ENCODE measurements at places on chromosomes 13 and 19. TPM values are rescaled to one million over a fixed set of nuclear protein-coding genes. Genes with fewer than 3 reads are reported as not detected.
A peak's percentile ranks its signal among the peaks of the same experiment; 100 is the strongest.

KLK1 gene
- 0.41 TPM for total RNA-seq

LILRA6 gene
- total RNA-seq: 1.2 TPM

ZNF43 gene
- 5.1 TPM for total RNA-seq

IFNL2 gene
- not detected for total RNA-seq

LIM2 gene
- total RNA-seq: not detected

ZNF780B gene
- 26.6 TPM for total RNA-seq

C13orf46 gene
- 0.33 TPM for total RNA-seq

DNA sequence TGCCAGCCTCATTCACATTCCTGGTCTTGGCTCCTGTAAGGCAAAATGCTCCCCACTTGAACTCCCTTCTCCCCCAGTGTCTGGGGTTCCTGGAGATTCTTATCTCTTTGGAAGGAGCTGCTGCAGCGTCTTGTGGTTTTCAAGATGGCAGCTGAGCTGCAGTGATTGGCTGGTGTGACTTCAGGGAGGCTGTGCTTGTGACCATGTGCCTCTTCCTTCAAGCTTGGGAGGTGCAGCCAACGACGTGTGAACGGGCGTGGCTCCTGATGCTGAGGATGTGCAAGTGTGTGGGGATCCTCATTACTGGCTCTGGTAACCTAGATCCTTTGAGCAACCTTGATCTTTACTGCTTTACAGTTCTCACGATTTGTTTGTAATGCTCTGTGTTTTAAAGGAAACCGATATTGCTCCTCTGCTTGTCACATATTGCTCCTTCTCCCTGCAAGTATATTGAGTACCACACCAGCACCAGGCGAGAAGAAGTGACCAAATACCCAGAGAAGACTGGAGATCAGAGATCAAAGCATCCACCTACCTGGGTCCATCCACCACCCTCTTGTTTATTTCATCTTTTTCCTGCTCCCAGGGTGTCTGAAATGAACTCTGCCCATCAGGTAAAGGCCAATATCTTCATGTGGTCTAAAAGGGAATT is 208.5 kb downstream of the FGF9 start:
- H3K27me3 ChIP-seq: peaks cover 27% of the 10 kb centered on the region
- H3K4me1 ChIP-seq: no peaks in the 10 kb centered on the region
- no peaks in the 10 kb centered on the region for H3K36me3 ChIP-seq
- no peak overlapping the region for H3K27ac ChIP-seq
- no peak overlapping the region for H3K4me3 ChIP-seq

DNA sequence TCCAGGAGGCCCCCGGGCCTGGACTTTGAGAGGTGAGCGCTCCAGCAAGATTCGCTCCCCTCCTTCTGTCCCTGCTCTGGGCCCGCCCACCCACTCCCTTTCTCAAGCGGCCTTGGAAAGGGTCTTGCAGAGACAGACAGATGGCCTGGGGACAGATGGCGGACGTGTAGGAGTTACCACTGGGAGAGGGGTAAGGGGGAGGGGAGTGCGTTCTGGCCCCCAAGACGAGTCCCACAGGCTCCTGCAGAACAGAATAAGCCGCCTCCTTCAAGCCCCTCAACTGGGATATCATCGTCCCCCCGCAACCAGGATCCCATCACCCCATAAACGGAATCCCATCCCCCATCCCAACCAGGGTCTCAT is 3.6 kb upstream of the TNFAIP8L1 start:
- peak overlapping the region; percentile 56 for H3K27ac ChIP-seq
- no peak for DNase-seq
- peak overlapping the region; percentile 66 for H3K4me3 ChIP-seq

DNA sequence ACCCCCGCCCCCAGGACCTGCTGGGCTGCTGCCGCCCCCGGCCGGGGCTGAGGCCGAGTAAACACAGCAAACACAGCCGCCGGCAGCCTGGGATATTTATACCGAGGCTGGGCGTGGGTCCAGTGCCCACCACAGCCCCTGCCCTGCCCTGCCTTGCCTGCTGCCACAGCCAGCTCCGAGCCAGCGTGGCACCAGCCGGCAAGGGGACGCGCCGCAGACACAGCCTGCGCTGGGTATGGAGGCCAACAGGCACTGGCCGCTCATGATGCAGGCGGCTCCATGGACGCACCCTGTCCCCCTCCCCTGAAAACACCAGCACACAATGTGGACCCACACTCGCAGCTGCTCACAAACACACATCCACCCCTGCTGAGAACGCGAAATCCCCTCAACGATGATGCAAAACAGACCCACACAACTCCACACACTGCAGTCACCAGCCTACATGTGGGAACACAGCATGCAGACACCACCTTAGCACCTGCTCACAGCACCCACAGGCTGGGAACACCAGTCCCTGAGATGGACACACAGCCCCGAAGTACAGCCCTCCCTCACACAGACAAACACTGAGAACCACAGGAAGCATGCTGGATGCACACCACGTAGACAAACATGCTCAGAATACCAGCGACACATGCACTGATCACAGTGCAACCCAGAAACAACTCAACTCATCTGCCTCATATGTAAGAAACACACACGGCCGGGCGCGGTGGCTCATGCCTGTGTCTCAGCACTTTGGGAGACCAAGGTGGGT is 16.2 kb downstream of the CCDC97 start:
- H3K27me3 ChIP-seq: no peaks in the 10 kb centered on the region
- H3K36me3 ChIP-seq: peaks cover 21% of the 10 kb centered on the region
- peaks cover 85% of the 10 kb centered on the region for H3K4me1 ChIP-seq
- H3K4me3 ChIP-seq: peak overlapping the region; percentile 61
- no peak for DNase-seq
- H3K27ac ChIP-seq: peak overlapping the region; percentile 84

GRCh38 chr13:98443800-98444325 is 133.0 kb downstream of the STK24 start:
- no peak for DNase-seq
- peaks cover 46% of the 10 kb centered on the region for H3K36me3 ChIP-seq
- no peaks in the 10 kb centered on the region for H3K27me3 ChIP-seq
- peaks cover 21% of the 10 kb centered on the region for H3K4me1 ChIP-seq

DNA sequence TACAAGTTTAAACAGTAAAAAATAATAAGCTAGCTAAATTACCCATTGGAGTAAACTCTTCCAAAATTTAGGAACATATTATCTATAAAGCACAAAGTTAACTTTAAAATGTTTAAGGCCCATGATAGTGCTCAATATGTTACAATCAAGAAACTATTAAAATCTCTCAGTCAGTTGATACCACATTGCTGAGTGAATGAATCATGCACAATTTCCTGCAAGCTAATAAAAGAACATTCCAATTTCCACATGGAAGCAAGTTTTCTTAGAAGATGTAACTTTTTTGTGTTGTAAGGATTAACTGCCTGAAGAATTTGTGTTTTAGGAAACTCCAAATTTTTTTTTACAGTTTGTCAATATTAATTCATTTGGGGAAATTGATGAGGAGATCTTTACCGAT is 666.6 kb downstream of the SLITRK1 start:
- H3K4me1 ChIP-seq: no peaks in the 10 kb centered on the region
- no peaks in the 10 kb centered on the region for H3K36me3 ChIP-seq
- no peak overlapping the region for H3K27ac ChIP-seq
- no peak overlapping the region for H3K4me3 ChIP-seq

DNA sequence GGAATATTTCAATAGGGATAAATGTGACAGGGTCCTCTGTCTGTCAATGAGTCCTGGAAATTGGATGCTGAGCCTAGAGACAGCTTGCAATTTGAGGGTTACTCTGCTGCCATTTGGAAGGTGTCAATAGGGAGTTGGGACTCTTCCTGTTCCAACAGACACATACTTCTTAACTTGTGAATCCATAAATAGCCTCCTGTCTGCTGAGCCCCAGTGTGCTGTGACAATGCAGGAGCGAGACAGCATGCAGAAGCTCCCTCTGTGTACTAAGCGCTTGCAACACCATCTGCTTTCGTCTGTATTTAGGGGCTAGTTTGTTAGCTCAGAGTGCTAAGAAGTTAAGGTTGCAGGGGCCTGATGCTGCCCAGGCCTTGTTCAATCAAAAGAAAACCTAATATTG is 58.5 kb upstream of the GPR12 start:
- H3K4me1 ChIP-seq: peaks cover 15% of the 10 kb centered on the region
- H3K27ac ChIP-seq: peak overlapping the region; percentile 51
- no peak for DNase-seq
- no peaks in the 10 kb centered on the region for H3K36me3 ChIP-seq
- H3K27me3 ChIP-seq: peaks cover 5% of the 10 kb centered on the region

DNA sequence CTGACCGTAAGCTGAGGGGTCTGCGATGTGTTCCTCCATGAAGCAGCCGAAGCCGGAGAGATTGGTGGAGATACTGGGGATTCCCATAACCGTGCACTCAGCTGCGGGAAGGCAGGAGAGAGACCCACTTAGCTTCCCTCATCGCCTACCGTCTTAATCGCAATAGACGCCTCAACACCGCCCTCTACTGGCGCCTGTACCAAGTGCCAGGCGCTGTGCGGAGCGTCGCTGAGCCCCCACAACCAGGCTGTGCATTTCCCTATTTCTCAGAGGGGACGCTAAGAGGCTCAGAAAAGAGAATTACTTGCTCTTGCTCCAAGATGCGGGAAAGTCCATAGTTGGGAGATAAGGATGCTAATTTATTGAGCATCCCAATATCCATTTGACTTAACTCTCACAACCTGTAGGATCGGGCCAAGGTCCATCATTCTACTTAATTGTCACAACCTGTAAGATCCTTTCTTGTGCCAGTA is 5.8 kb downstream of the FTL start:
- DNase-seq: peak; percentile 81
- peaks cover 85% of the 10 kb centered on the region for H3K36me3 ChIP-seq
- H3K27ac ChIP-seq: peak overlapping the region; percentile 25
- H3K4me1 ChIP-seq: peaks cover 53% of the 10 kb centered on the region
- H3K4me3 ChIP-seq: no peak overlapping the region

Measured in left ventricle myocardium inferior (tissue), 1 donor.